ENCODE measurements at places on chromosomes 11 and 22.

- DNase-seq: no peak
Observed at GRCh38 chr11:78689101-78689500, 114.4 kb upstream of the NARS2 start.

GRCh38 chr11:10414659-10415058, 40.4 kb upstream of the AMPD3 start:
- no peak for DNase-seq

DNA sequence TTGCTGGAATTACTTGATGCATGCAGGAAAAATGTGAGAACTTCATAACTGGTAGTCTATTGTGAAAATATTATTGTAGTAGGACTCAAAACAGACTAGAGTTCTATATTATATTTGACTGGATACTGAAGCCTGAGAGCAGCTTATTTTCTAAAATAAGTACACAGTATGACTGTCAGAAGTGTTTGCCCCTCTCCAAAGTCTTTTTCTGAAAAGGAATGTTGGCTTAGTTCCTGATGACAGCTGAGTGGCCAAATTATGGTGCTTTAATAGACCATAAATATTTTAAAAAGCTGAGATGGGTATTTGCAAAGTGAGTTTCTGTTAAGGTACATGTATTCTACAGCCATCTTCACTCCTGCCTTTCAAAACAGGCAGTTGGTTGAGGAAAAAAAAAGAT, 13.1 kb downstream of the ZBED5 start:
- DNase-seq: no peak

GRCh38 chr22:18044548-18045271, 20.3 kb upstream of the MICAL3 start:
- DNase-seq: no peak

DNA sequence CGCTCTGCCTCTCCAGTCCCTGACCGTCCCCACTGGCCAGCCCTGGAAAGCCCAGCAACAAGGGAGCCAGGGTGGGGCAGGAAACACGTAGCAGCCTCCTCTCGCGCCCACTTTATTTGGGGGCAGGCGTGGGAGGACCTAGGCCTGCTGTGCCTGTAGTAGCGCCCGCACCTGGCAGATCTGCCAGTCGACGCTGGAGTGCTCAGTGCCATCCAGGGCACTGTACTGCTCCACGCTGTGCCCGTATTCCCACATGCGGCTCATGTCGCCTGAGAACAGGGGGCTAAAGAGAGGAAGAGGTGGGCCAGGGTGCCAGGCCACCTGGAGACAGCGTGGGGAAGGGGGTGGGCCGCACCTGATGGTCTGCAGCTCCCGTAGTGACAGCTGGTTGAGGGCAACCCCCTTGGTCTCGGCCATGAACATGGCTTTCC, 17.0 kb upstream of the DRICH1 start:
- no peak for DNase-seq

GRCh38 chr11:109696191-109696897, 274.4 kb downstream of the C11orf87 start:
- no peak for DNase-seq

DNA sequence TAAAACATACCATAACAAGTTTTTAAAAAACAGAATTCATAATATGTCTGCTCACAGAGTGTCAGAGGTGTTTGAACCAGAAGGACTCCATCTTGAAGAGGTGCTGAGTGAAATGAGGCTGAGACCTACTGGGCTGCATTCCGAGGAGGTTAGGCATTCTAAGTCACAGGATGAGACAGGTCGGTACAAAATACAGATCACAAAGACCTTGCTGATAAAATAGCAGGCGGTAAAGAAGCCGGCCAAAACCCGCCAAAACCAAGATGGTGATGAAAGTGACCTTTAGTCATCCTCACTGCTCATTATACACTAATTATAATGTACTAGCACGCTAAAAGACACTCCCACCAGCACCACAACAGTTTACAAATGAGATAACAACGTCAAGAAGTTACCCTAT, 116.4 kb downstream of the ARHGAP32 start:
- no peak for DNase-seq

GRCh38 chr11:112348480-112349029, 87.9 kb upstream of the PLET1 start:
- no peak for DNase-seq

GRCh38 chr11:45644981-45645889, 20.2 kb downstream of the CHST1 start:
- DNase-seq: no peak

DNA sequence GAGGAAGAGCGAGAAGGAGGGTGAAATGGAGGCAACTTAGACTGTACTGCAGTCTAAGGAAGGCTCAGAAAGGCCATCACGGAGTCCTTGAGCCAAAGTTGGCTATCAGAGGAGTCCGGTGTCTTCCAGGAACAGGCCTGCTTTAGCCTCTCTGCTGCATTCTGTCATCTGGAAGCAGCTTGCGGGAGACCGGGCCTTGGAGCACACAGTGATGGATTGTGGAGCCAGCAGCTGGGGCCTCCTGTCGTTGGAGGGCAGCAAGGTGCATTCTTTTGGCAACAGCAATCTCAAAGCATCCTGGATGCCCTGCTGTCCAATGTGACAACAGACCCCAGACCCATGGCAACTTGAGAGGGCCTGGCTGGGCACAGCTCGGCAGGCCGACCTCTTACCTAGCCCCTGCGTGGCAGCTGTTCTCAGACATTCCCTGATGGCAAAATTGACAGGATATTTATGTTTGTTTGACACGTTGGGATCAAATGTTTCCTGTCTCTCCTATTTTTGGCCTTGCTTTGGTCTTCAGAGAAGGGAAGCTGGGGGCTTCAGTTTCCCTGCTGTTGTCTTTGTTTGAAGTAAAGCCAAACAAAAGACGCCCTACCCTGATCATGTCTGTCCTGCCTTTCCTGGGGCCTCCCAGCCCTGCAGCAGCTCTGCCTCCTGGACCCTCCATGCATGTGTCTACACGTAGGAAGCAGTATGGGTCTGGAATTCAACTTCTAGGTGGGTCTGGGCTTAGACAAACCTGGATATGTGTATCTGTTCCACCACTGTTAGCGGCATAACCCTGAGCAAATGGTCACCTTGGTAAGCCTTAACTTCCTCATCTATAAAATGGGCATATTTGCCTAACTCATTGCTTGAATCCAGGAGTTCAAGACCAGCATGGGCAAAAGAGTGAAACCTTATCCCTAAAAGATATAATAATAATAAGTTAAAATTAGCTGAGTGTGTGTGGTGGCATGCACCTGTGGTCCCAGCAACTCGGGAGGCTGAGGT, 43.9 kb upstream of the LMO2 start:
- no peak for DNase-seq

- DNase-seq: no peak
Observed at GRCh38 chr11:69201764-69202370, 46.1 kb downstream of the SMIM38 start.

DNA sequence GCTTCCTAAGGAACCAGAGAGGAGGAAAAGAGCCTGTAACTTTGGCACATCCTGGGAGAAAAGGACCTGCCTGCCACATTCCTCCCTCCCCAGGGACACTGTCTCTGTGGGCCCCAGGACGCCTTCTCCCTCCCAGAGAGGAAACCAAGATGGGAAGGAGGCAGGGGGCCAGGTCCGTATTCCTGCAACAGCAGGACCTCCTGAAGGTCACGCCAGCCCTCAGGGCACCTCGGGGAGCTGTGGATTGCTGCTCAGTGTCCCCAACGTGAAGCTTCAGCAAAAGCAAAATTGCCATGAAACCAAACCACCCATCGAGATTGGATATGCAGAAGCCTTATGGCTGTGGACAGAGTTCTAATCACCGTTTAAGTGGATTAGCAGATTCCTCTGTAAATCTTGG, 86.7 kb downstream of the ARHGAP8 start:
- DNase-seq: no peak

DNA sequence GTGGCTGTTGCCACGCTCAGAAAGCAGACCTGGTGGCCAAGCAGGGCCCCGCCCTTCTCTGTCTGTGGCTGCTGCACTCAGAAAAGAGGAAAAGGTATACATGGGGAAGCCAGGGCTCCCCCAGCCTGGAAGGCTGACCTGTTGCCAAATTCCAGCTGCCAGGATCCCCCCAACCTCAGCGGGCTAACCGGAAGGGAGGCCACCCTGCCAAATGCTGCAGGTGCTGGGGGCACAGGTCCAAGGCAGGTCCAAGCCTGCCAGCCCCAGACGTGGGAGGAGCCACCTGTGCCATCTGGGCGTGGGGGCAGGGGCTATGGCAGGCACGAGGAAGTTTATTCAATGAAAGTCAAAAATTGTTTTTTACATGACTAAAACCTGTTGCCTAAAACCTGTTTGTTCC, 2.6 kb downstream of the NPTXR start:
- no peak for DNase-seq

DNA sequence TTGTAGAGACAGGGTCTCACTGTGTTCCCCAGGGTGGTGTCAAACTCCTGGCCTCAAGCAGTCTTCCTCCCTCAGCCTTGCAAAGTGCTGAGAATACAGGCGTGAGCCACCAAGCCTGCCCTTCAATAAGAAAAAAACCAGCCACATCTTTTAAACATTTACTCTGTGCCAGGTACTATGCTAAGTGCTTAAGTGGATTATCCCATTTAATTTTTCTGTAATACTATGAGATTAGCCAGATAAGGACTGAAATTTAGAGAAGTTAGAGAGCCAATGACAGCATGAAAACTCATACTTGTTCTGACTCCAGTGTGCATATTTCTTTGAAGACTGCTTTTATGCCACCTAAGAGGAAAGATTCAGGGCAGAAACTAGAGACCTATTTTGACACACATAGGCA, 35.7 kb downstream of the PPME1 start:
- DNase-seq: no peak

GRCh38 chr11:99535819-99536218, 515.1 kb downstream of the CNTN5 start:
- DNase-seq: no peak

- DNase-seq: no peak
Observed at GRCh38 chr22:43256976-43257545, 70.1 kb upstream of the TTLL12 start.

DNA sequence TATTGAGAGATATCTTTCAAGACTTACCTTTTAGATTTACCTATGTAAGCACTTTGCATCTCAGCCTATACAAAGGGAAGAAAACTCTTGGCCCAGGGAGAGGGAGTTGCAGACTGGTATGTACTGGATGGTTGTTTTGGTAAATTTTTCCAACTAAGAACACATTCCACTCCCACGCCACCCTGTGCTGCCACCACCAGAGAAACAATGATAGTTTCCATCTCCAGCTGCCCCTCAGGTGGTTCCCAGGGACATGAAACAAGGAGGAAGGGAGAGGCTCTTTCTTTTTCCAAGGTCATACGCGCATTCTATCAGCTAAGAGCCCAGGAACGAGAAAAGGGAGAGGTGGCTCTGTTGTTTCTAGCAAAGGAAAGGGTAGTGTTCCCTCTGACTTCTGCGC, 34.4 kb downstream of the CCDC34 start:
- no peak for DNase-seq

DNA sequence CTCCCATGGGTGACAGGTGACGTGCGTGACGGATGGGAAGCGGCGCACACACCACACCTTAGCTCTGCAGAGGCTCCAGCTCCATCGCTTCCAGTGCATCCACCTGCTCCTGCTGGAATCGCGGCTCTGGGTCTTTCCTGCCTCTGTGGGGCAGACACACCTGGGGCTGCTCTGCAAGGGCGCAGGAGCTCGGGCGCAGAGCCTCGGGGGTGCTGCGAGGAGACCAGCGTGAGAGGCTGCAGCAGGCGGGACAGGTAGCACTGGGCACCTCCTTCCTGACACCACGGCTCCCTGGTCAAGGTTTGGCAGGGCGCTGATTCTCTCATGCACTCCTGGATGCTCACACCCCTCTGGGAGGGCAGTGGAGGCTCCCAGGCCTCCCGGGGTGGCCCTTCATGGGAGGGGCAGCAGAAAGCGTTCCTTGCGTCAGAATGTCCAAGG, 1494.3 kb downstream of the BRD1 start:
- no peak for DNase-seq

- no peak for DNase-seq
Observed at GRCh38 chr11:96538104-96538503, 148.3 kb downstream of the JRKL start.

DNA sequence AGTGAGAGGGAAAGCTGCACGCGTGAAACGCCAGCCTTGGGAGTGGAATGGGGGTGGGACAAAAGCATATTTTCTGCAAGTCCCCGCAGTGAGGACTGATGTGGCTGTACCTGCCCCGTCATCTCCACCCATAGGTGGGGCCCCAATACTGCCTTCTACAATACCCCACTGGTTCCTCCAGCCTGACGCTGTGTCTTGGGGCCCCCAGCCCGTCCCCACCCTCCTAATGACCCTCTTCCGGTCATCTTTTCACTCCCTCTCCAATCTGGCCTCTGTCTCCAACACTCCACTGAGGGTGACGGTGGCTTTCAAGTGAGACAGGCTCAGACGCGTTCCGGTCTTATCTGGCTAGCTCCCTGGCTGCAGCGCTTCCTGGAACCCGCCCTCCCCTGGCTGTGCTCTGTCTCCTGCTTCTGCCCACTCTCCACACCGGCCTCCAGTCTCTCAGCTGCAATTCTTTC, 104.2 kb downstream of the MICAL3 start:
- DNase-seq: no peak

GRCh38 chr11:68264244-68264643, 7.5 kb downstream of the C11orf24 start:
- no peak for DNase-seq

- DNase-seq: no peak
Observed at GRCh38 chr11:117662255-117662654, 134.8 kb downstream of the DSCAML1 start.

- no peak for DNase-seq
Observed at GRCh38 chr11:46402957-46403902, 11.7 kb upstream of the CHRM4 start.

DNA sequence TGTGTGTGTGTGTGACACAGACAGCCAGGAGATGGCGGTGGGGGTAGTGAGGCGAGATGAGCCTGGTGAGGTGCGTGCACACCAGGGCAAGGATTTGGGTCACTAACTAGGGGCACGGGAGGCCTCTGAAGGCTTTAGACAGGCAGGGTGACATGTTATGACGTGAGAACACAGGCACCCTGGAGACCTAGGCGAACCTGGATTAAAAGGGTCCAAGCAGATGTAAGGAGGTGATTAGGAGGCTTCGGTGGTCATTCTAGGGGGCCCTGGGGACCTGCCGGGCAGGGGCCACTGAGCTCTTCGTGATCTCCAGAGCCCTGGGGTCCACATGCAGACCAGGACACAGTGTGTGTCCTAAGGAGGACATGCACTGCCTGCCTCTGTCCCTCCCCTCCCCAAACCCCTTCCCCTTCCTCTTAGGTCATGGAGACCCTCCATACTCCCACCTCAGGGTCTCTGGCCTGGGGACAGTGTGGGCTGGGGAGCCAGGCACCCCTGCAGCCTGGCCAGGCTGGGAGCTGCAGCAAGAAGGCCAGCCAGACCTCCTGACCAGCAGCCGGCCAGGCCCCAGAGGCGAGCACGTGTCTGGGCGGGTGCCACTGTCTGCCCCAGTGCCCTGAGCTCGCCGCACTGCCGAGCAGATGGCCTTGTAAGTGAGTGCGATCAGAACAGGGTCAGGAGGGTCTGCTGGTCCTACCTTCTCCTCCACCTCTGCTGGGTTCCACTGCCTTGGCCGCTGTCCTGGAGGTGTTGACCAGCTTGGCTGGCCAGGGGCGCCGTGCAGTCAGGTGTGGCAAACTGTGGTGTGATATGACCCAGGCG, 32.1 kb downstream of the IFT27 start:
- no peak for DNase-seq

- DNase-seq: no peak
Observed at GRCh38 chr22:22800716-22801115, 86.9 kb upstream of the IGLL5 start.

All from stimulated activated CD8-positive, alpha-beta memory T cell treated with anti-CD3 and anti-CD28 coated beads, Interleukin-7, amount 100 ng/mL, for 48 hours (primary cell).